Activated CD4-positive, alpha-beta T cell treated with anti-CD3 and anti-CD28 coated beads, Interleukin-10, Interleukin-2, amounts not matched to agents 100 ng/mL and 50 ng/mL, durations not matched to agents 16 hours and 8 hours (primary cell): ENCODE measurements at places on chromosomes 6 and 20.

DNA sequence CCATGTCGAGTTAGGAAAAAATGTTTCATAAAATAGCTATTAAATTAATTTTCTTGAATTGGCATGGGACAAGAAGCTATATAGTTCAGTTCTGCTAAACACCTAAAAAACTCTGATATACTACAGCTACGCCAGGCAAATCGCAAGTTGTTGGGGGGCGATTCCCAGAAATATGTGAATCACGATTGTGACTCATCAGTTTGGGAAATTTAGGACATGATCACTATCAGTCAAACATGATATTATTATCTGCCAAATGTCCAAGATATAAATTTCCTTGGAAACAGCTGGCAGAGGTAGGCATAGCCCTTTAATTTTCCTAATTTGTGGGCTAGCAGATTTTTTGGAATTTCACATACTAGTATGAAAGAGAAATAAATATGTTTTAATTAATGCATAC, 123.6 kb downstream of the ATXN1 start:
- no peak for DNase-seq

DNA sequence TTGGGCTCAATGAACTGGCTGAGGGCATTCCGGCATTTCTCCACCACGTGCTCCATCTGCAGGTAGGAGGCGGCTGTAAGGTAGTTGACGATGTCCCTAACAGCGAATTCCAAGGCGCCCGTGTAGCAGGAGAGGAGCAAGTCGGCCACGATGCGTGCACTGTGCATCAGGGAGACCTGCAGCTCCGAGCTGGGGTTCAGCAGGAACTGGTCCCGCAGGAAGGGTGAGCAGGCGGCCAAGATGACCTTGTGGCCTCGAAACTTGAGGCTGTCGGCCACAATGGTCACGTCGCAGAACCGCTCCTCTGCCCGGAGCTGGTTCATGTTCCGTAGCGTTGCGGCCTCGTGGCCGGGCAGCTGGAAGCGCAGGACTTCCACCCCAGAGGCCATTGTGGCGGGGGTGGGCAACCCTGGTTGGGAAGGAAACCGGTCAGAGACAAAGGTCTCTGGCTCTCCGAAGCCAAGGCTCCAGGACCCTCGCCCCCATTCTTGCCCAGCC, 920 bp downstream of the ZBTB12 start:
- no peak for DNase-seq

- DNase-seq = peak; percentile 80
Observed at GRCh38 chr20:51529758-51530157, 12.8 kb downstream of the NFATC2 start.

GRCh38 chr6:45900808-45901752, 114.6 kb downstream of the CLIC5 start:
- no peak for DNase-seq

- DNase-seq = no peak
Observed at GRCh38 chr20:39913274-39913673, 775.8 kb downstream of the MAFB start.

GRCh38 chr6:124535746-124536145, 426.5 kb upstream of the RNF217 start:
- no peak for DNase-seq

GRCh38 chr6:157333537-157333936, 10.2 kb upstream of the TMEM242 start:
- no peak for DNase-seq

DNA sequence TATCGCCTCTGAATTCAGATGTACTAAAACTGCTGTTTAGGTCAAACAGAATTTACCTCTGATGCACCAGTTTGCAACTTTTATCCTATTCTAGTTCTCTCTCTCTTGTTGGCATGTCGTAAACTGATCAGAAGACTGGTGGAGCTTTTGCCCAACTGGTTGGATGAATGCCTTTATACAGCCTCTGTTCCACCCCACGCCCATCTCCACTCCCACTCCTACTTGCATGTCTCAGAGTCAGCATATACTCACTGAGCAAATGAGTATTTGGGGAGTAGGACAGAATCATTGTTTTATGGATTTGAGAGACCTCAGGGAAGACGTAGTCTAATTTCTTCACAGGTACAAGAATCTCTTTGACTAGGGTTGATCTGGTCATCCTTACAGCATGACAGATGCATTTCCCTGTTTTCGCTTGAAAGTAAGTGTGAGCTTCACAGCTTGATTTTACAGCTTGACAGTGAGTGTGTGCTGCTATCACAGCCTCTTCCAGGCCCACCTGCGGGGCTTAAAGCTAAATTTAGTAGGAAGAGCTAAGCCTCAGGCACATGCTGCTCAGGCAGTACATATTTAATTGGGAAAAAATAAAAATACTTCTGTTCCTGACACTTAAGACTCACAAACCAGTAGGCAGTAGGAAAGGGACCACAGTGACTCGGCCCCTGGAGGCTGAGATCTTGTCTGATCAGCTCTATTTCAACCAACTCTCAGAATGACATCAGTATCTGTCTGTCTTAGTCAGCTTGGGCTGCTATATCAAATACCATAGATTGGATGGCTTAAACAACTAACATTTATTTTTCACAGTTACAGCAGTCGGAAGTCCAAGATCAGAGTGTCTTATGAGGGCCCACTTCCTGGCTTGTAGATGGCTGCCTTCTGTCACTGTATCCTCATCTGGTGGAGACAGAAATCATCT, 30.4 kb downstream of the TRMT6 start:
- DNase-seq = peak; percentile 65

GRCh38 chr6:163427498-163428254, 13.2 kb downstream of the QKI start:
- no peak for DNase-seq

GRCh38 chr20:49983848-49984408, 1.1 kb downstream of the SNAI1 start:
- DNase-seq = no peak

DNA sequence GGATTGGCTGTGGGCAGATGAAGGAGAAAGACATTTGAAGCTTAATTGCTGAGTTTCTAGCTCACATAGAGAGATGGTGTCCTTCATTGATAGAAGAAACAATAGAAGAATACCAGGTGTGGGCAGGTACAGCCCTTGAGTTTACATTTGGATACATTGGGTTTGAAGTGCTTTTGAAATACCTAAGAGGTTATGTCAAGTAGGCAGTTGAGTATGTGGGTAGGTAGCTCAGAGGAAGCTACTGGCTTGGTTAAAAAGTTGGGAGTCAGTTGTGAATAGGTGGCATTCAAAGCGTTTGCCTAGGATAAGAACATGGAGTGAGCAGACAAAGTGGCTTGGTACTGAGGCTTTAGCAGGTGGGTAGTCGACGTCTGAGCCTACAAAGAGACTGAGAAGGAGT, 25.0 kb downstream of the NDUFAF5 start:
- no peak for DNase-seq

- DNase-seq = no peak
Observed at GRCh38 chr20:18252597-18253451, 35.5 kb upstream of the ZNF133 start.

DNA sequence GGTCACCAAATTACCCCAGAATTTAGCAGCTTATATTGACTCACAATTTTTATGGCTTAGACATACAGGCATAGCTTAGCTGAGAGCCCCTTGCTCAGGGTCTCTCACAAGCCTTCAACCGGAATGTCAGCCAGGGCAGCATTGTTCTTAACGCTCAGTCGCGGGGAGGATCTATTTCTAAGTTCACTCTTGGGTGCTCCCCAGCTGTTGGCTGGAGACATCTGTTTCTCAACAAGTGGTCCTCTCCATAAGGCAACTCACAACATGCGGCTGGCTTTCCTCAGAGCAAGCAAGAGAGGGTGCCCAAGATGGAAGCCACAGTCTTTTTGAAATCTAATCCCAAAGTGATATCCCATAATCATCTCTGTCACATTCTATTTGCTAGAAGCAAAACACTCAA, 46.6 kb downstream of the SLX4IP start:
- no peak for DNase-seq

DNA sequence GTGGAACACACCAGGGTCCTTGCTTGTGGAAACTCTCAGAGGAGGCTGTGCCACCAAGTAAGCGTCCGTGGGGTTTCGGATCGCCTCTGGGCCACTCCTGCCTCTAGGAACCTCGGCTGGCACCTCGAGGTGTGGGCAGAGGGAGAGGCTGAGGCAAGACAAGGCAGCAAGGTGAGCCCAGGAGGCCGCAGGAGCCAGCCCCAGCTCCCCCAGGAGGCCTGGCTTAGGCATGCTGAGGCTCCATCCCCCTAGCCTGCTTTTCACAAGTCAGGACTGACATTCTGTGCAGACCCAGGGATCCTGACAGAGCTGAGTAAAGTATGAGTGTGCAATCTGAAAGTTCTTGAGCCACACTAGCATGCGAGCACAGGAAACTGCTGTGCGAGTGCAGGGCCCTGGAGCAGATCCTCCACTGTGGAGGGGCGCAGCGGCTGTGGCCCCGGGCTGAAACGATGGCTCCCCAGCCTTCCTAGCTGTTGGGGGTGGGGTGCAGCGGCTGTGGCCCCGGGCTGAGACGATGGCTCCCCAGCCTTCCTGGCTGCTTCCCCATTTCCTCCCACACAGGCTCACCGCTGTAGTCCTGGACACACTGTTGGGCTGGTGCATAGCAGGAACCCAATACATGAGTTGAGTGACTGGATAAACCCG, 75.2 kb upstream of the CD93 start:
- peak; percentile 23 for DNase-seq

GRCh38 chr20:37480919-37481318, 40.1 kb upstream of the NNAT start:
- DNase-seq = no peak

GRCh38 chr6:38353310-38354036, 286.3 kb downstream of the BTBD9 start:
- DNase-seq = peak; percentile 26

GRCh38 chr6:109103942-109104341, 8.6 kb downstream of the CEP57L1 start:
- peak; percentile 13 for DNase-seq

GRCh38 chr6:156557251-156557910, 219.8 kb upstream of the ARID1B start:
- DNase-seq = no peak

- no peak for DNase-seq
Observed at GRCh38 chr6:127954082-127954481, 53.2 kb upstream of the THEMIS start.

DNA sequence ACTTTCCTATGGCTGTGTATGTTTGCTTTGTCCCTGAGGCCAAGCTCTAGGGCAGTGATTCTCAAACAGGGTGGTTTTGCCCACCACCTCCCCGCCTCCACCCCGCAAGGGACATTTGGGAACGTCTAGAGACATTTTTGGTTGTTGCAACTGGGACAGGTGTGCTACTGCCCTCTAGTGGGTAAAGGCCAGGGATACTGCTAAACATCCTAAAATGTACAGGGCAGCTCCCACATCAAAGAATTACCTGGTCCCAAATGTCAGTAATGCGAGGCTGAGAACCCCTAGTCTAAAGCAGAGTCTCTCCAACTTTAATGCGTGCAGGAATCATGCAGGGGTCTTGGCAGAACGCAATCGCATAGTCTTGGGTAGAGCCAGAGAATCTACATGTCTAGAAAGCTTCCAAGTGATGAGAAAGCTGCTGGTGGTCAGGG, 5.1 kb downstream of the KCNS1 start:
- peak; percentile 78 for DNase-seq

DNA sequence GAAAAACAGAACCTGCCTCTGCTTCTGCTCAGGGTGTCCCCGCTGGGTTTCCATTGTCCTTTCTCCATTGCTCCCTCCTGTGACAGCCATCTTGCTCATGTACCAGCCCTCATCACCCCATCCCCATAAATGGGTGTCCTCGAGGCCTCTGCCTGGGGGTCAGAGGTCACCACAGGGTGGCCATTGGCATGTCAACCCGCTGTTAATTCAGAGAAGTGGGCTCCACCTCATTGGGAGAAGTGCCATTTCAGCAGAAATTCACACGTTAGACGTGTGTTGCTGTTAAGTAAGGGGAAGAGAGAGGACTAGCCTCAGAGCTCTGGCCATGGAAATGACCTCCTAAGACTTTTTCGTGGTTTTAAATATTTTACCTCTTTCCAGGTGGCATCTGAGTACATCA, 71.9 kb downstream of the PTPN1 start:
- DNase-seq = no peak

DNA sequence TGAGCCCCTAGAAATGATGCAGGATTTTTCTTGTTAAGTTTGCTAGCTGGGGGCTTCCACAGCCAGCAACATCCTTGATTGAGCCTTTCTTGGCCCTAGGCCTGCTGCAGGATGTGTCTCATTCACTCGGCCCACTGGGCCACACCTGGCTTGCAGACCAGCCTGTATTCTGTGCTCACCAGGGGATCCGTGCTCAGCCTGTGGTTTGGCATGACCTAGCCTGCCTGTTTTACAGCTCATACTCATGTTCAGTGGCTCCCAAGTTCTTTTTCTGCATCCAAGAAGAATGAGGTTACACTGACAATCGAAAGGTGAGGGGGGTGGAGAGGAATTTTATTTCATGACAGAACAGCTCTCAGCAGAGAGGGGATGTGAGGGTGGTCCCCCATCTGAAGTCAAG, 263.4 kb downstream of the RIMS1 start:
- no peak for DNase-seq

DNA sequence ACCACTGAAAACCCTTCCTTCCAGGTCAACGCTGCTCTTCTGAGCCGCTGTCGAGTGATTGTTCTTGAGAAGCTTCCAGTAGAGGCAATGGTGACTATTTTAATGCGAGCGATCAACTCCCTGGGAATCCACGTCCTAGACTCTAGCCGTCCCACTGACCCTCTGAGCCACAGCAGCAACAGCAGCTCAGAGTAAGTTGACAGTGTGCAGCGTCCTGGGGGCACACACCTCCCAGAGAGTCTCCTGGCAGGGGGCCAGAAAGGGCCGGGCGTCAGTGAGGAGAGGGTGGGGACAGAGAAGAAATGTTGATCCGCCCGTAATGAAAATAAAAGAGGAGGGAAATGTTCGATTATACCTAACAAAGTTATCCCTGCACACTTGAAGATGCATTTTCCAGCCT, 5.0 kb downstream of the WRNIP1 start:
- no peak for DNase-seq

DNA sequence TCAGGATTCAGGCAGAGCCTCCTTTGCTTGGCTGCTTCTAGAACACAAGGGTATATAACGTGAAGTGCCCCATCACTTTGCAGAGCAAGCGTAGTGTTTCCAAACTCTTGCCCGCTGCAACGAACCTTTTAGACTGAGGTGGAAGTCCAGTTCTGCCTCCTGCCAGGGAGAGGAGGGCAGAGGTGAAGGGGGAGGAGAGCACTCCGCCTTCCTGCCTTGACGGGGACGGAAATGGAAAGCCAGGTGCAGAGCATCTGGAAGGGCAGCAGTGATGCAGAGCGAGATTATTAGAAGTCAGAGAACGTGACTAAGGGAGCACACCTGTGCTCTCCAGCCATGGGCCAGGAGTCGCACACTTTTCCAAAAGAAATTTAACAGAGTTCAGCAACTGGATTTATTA, 63.4 kb downstream of the RREB1 start:
- DNase-seq = no peak

DNA sequence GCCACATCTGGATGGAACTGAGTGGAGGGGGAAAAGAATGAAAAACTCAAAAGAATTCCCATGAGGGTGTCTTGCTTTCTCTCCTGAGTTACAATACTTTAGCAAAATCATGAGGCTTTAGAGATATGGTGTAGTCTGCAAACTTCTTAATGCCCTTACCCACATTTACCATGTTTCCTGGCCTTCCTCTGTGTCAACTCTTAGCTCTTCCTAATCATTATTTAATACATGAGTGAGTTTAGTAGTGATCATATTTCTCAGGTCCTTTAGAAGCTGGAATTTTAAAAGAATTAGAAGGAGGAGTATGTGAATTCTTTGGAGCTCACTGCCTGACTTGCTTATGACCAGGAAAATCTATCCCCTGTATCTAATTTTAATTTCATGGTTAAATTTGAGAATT, 39.0 kb downstream of the STX11 start:
- DNase-seq = no peak
